ENCODE measurements at places on chromosomes 2 and 18.

- DNase-seq, result no peak
Measured at GRCh38 chr2:8170552-8171327, 511.1 kb upstream of the ID2 start.

DNA sequence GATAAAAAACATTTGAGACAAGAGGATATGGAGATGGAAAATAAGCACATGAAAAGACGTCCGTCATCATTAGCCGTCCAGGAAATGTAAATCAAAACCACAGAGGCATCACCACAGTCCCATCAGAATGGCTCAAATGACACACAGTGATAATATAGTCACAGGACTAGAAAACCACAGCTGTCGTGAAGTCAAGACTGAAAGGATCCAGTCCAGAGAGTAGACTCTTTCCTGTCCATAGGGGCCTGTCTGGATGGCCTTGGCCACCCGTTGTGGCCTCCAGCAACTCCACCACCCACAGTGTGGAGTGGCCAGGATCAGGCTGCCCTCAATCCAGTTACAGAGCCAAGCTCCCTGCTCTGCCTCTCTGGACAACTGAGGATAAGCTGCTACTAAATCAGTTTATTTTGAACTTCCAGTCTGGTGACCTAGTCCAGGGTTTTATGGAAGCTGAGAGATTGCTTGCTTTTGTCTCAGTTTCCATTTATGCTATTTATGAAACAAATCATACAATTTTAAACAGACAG, 60.4 kb downstream of the RHOB start:
- DNase-seq, result no peak

DNA sequence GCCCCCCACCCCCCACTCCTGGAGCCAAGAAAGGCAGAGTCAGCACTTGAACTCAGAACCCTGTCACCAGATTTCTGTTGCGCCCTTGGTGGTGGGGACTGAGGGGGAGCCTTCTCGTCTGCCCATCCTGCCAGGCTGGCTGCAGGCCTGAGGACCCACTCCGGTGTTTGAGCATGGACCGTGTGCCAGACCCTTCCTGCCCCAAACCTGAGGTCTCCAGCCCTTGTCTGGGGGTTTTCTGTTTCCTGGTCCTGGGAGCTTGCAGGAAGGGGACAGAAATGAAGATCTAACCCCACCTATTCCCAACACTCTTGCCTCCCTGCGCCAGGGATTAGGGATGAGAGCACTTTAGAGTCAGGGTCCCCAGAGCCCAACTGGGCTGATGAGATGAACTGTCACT, 190.6 kb downstream of the HAUS1 start:
- no peak for DNase-seq

DNA sequence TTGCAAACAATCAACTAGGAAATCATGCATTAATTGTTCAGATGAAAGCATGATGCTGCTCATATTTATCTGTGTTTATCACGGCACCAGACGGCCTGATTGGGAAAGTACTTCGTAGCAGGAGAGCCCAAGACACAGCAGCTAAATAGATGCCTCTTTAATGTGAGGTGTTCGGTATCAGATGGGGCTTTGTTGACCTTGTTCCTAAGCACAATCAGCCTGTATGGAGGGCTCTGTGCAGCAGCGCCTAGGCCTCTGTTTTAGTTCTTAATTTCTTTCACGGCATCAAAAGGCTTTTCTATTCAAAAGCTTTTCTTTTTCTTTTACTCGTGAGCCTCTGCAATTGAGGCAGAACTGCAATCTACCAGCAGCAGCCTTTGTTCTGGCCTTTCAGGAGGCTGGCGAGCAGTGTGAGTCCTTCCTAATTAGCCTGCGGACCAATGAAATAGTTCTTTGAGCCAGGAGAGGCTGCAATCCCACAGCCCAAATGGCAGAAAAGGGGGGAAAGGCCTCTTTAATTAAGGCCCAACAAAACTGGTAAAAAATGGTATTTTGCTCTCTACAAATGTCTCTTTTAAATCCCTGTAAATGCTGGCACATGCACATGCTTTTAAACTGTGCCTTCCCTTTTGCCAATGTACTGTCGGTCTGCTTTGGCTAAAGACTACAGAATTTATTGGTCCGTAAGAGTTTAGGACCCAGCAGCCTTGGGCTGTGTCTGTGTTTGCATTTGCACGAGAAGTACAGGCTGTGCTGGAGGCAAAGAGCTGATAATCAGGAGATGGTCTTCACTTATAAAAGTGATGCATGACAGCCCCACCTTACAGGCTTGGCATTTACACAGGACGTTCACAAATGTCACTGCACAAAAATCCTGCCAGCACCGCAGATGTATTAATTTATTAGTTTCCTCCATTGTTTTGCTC, 159.6 kb downstream of the RND3 start:
- no peak for DNase-seq

All from naive B cell (primary cell).